Cerebellum (tissue), 4 donors: ENCODE measurements at places on chromosomes 6 and 20. TPM values are rescaled to one million over a fixed set of nuclear protein-coding genes. Genes with fewer than 3 reads are reported as not detected.

GRCh38 chr6:136763716-136764516 lies 28.4 kb downstream of the MAP3K5 start:
- no peak for DNase-seq

- peak; percentile 17 for DNase-seq
Observed at GRCh38 chr6:2165286-2165685, 80.1 kb downstream of the GMDS start.

Gene C20orf204
- 3.8 TPM for total RNA-seq

GRCh38 chr6:4612636-4613171 lies 163.5 kb upstream of the CDYL start:
- DNase-seq = peak; percentile 63

DNA sequence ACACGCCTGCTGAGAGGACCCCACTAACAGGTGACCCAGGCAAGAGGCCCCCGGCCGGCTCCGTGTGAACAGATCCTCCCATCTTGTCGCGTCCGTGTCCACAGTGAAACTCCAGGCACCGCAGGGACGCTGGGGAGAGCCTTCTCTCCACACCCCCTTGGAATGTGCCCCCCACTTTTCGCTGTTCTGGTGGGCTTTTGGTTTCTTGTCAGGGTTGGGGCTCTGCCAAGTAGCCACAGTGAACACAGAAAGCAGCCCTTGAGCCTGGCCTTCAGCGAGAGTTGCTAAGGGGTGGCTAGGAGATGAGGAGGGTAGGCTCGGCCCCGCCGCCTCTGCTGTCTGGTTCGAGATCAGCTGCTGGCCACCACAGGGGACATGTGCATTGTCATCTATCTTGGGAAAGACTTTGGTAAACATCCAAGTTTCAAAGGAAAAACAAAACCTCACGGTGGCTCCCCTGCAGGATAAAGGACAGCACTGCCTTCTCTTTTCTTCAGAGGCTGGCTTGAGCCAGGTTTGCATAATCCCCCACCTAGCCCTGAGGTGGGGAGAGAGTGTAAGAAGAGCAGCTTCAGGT lies 22.7 kb downstream of the SYNDIG1 start:
- peak; percentile 62 for DNase-seq

- DNase-seq = no peak
Observed at GRCh38 chr6:134515986-134516385, 198.1 kb upstream of the SGK1 start.

Gene HUS1B
- total RNA-seq = 3.8 TPM

GRCh38 chr6:32415521-32416019 lies 8.6 kb upstream of the BTNL2 start:
- DNase-seq = peak; percentile 28

- DNase-seq = no peak
Observed at GRCh38 chr6:392441-393390, 1.2 kb downstream of the IRF4 start.

DNA sequence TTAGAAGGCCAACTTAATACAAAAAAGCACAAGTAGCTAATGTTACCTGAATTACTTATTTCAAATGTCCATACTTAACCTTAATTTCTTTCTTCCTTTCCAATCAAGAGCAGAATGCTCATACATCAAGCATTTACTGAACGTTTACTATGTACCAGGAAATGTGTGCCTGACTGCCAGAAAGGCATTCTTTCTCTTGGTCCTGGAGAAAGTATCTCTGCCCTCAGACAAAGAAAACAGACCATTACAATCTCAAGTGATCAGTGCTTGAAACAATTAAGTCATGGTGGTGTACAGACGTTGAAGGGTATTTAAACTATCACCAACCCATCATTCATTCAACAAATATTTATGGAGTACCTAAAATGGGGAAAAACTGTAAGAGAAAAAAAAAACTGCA lies 26.4 kb downstream of the CSNK2A1 start:
- DNase-seq = no peak

GRCh38 chr6:74447013-74447412 lies 751.0 kb downstream of the CD109 start:
- no peak for DNase-seq

GRCh38 chr6:90079560-90080490 lies 185.6 kb downstream of the GJA10 start:
- DNase-seq = no peak

- DNase-seq = no peak
Observed at GRCh38 chr6:153084393-153084792, 46.7 kb downstream of the RGS17 start.

Gene BPI
- 0.27 TPM for total RNA-seq

- DNase-seq = no peak
Observed at GRCh38 chr6:160279850-160280249, 21.2 kb upstream of the SLC22A2 start.

DNA sequence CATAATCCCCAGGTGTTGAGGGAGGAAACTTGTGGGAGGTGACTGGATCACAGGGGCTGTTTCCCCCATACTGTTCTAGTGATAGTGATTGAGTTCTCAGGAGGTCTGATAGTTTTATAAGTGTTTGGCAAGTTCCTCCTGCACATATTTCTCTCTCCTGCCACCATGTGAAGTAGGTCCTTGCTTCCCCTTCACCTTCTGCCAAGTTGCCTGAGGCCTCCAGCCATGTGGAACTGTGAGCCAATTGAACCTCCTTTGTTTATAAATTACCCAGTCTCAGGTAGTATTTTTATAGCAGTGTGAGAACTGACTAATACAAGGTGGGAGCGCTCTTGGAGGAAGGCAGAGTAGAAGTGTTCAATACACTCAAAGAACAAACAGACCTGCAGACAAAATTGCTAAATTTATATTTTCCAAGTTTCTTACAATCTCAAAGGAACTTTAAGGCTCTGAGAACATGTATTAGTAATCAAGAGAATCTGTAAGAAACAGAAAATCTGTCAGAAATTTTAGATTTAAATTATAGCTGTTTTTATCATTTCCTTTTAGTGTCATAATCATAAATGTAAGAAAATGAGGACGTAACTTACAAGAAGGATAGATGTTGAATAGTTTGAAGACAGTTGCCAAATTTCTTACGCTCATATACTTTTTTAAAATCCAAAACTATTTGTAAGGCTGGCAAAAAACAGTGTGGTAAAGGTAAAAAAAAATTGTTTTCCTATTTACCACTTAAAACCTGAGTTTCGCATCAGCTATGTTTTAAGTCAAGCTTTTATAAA lies 77.7 kb downstream of the ASCC3 start:
- no peak for DNase-seq

Gene SAPCD1
- total RNA-seq = not detected

- DNase-seq = no peak
Observed at GRCh38 chr6:155801046-155801445, 345.4 kb upstream of the NOX3 start.

- DNase-seq = no peak
Observed at GRCh38 chr6:17012421-17013225, 89.2 kb upstream of the STMND1 start.

- no peak for DNase-seq
Observed at GRCh38 chr6:122740936-122741335, 38.6 kb upstream of the FABP7 start.

- no peak for DNase-seq
Observed at GRCh38 chr6:2663123-2663522, 87.6 kb downstream of the MYLK4 start.
